Activated T-helper 1 cell treated with anti-CD3 and anti-CD28 coated beads, Interleukin-12 subunit alpha, Interleukin-12 subunit beta, Interleukin-2, Interleukin-4 antibody, amounts not matched to agents 30 ng/mL and 10 ng/mL and 1 ng/mL, durations not matched to agents 14 hours and 24 hours and 36 hours (primary cell): ENCODE measurements at places on chromosomes 4 and X. TPM values are rescaled to one million over a fixed set of nuclear protein-coding genes. Genes with fewer than 3 reads are reported as not detected.

BBS7 gene
- total RNA-seq: 16.9 and 20.2 TPM in 2 replicates

TCEAL5 gene
- not detected in 2 replicates for total RNA-seq

SLC49A3 gene
- 0.81 and 0.88 TPM in 2 replicates for total RNA-seq

AMBN gene
- not detected in 2 replicates for total RNA-seq

PPEF1 gene
- not detected in 2 replicates for total RNA-seq

KLF8 gene
- 6.3 and 6.7 TPM in 2 replicates for total RNA-seq

DNA sequence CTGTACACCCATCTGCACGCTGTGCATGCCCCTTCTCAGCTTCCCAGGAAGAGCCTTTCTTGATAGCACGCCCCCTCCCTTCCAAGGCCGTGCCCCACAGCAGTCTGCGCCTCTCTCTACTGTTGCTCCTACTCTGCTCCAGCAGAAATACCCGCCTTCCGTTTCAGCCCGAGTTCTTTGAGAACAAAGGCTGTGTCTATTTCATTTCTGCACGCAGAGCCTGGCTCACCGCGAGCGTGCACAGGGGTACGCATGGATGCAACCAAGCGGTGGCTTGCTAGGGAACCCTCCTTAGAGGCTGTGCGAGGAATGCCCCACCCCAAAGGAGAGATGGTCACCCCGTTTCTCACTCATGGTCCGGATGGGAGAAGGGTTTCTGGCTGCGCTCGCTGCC is 485 bp downstream of the AADAT start:
- DNase-seq: no peak
- H3K4me3 ChIP-seq: peak overlapping the region; percentile 55
- H3K27me3 ChIP-seq: peaks cover 17% of the 10 kb centered on the region
- peaks cover 6% of the 10 kb centered on the region for H3K4me1 ChIP-seq
- no peak overlapping the region for H3K27ac ChIP-seq

DNA sequence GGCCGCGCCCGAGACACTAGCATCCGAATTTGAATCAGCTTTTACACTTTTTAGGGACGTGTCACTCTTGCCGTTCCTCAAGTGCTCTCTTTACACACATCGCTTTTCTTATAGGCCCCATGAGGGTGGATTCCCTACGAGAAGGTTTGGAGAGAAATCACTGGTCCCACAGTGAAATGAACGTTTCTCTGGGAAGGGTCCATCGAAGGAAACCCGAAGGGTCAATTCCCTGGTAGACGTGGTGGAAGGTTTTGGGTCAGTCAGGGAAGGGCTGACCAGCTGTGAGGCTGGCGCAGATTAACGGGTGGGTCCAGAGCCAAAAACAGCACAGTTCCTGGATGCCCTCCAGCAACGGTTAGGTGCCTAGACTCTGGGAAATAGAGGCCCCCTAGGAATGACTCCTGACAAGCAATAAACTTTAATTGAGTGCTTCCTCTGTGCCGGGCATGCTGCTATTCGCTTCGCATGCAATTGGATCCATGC is 35.9 kb downstream of the ETDC start:
- H3K4me1 ChIP-seq: peaks cover 58% of the 10 kb centered on the region
- peak overlapping the region; percentile 82 for H3K4me3 ChIP-seq
- no peaks in the 10 kb centered on the region for H3K27me3 ChIP-seq
- no peak for DNase-seq
- H3K27ac ChIP-seq: peak overlapping the region; percentile 86

DNA sequence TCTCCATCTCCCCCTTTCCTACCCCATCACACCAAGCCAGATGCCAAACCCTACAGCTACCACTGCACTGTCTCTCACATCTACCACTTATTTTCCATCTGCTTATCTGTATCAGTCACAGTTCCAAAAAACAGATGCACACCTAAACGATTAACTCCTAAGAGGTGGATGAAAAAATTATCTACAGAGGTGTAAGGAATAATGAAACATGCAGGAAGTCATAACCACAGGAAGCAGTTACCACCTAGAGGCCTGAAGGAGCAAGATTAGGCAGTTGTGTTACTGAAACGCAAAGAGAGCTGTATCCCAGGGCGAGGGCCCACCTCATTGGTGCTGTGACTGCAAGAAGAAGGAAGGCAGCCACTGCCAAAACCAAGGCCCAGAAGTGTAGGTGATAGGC is 87.8 kb upstream of the FAM241A start:
- H3K27ac ChIP-seq: no peak overlapping the region
- DNase-seq: no peak

DNA sequence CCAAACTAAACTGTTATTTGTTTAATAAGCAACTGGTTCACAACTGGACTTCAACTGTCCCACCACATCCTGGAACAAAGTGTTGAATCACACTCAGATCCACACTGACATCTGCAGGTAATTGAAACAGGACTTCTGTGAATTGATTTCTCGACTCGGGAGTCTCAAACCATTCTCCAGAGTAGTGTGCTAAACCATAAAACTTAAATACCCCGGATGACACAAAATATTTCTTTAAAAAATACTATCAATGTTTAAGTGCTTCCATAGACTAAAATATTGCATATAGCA is 95.4 kb upstream of the PLAC1 start:
- DNase-seq: no peak
- H3K36me3 ChIP-seq: no peaks in the 10 kb centered on the region
- no peak overlapping the region for H3K4me3 ChIP-seq
- H3K4me1 ChIP-seq: no peaks in the 10 kb centered on the region

DNA sequence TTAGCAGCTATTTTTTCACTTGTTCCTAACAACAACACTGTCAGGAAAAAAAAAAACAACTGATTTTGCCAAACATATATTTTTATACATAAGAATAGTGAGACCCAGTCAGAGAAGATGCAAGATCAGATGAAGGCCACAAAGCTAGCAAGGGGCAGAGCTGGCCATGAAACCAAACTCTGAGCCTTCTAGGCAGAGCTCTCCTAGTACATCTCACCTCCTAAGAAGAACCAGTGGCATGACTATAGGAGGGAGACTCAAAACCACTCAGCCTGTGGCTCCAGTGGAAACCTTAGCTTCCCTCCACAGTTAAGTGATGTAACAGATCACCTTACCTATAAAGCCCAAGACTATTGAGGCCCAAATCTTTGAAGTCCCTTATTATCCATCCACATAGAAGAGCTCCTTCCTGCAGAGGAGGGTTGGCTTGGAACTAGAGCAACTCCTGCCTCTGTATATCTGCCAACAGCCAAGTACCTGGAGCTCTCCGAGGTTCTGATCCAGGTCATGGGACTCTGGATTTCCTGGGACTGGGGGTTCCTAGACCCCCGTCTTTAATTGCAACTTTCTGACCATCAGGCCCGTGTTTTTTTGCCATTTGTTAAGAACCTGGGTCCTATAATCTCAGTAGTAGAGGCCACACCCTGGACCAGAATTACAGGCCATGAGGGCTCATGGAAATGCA is 136.5 kb downstream of the SH3KBP1 start:
- H3K4me1 ChIP-seq: peaks cover 88% of the 10 kb centered on the region
- H3K36me3 ChIP-seq: peaks cover 21% of the 10 kb centered on the region
- H3K27me3 ChIP-seq: no peaks in the 10 kb centered on the region
- DNase-seq: no peak
- H3K4me3 ChIP-seq: peak overlapping the region; percentile 37

GRCh38 chr4:166675411-166675810 is 558.9 kb downstream of the SPOCK3 start:
- no peak overlapping the region for H3K4me3 ChIP-seq
- H3K4me1 ChIP-seq: no peaks in the 10 kb centered on the region
- DNase-seq: no peak
- no peaks in the 10 kb centered on the region for H3K36me3 ChIP-seq
- H3K27me3 ChIP-seq: no peaks in the 10 kb centered on the region

- H3K36me3 ChIP-seq: no peaks in the 10 kb centered on the region
- no peak overlapping the region for H3K4me3 ChIP-seq
- H3K27ac ChIP-seq: no peak overlapping the region
- H3K27me3 ChIP-seq: no peaks in the 10 kb centered on the region
- no peak for DNase-seq
These were observed 2464.6 kb downstream of the PCDH7 start for GRCh38 chr4:33184657-33185290.

- H3K27ac ChIP-seq: no peak overlapping the region
- H3K4me3 ChIP-seq: no peak overlapping the region
- no peaks in the 10 kb centered on the region for H3K36me3 ChIP-seq
- H3K27me3 ChIP-seq: no peaks in the 10 kb centered on the region
- DNase-seq: no peak
These were observed 129.9 kb upstream of the BANK1 start for GRCh38 chr4:101660607-101661006.

DNA sequence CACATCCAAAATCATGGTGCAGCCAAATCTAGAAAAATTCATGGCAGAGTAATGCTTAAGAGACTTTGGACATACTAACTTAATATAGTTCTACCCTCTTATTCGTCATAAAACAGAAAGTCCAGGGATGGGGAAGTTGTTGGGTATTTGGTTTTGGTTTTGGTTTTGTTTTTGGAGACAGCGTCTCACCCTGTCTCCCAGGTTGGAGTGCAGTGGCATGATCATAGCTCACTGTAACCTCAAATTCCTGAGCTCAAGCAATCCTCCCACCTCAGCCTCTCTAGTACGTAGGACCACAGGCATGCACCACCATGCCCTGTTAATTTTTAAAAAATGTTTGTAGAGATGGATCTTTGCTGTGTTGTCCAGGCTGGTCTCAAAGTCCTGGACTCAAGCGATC is 271.8 kb upstream of the TENM3 start:
- no peaks in the 10 kb centered on the region for H3K27me3 ChIP-seq
- DNase-seq: no peak
- no peaks in the 10 kb centered on the region for H3K36me3 ChIP-seq
- no peaks in the 10 kb centered on the region for H3K4me1 ChIP-seq

GRCh38 chr4:123972031-123972430 is 575.4 kb downstream of the SPRY1 start:
- H3K4me3 ChIP-seq: no peak overlapping the region
- no peaks in the 10 kb centered on the region for H3K27me3 ChIP-seq
- DNase-seq: no peak
- no peaks in the 10 kb centered on the region for H3K4me1 ChIP-seq

DNA sequence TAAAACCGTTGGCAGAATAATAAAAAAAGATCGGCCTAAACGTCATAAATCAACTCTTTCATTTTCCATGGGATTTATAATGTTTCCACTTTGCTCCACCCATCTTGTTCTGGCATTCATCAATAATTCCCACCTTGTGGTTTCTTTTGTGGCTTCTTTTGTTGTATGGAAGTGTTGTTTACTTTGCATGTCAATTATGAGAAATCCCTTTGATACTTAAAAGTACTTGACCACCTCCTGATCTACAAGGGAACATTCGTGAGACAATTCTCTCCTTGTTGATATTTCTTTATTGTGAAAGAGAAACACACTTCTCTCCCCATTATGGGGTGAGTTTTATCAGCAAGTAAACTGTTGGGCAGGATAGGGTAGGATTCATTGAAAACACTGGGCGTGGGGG is 2.8 kb downstream of the AMELX start:
- H3K4me3 ChIP-seq: no peak overlapping the region
- no peak for DNase-seq
- no peaks in the 10 kb centered on the region for H3K27me3 ChIP-seq
- no peaks in the 10 kb centered on the region for H3K4me1 ChIP-seq
- H3K36me3 ChIP-seq: no peaks in the 10 kb centered on the region
- no peak overlapping the region for H3K27ac ChIP-seq

DNA sequence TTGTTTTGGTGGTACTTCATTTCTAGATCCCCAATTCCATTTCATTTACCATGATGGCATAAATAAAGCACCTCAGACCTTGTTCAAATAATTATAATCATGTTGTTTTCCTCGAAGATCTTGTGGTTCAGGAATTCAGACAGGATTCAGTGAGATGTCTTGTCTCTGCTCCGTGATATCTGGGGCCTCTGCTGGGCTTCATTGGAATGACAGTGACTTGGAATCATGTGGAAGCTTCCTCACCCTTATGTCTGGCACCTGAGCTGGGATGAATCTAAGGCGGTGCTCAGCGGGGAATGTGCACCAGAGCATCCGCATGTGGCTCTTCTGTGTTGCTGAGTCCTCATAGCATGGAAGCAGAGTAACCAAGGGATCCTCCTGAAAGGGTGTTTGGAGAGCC is 132.2 kb downstream of the VEGFC start:
- no peaks in the 10 kb centered on the region for H3K4me1 ChIP-seq
- no peak for DNase-seq
- no peaks in the 10 kb centered on the region for H3K27me3 ChIP-seq
- H3K36me3 ChIP-seq: no peaks in the 10 kb centered on the region

DNA sequence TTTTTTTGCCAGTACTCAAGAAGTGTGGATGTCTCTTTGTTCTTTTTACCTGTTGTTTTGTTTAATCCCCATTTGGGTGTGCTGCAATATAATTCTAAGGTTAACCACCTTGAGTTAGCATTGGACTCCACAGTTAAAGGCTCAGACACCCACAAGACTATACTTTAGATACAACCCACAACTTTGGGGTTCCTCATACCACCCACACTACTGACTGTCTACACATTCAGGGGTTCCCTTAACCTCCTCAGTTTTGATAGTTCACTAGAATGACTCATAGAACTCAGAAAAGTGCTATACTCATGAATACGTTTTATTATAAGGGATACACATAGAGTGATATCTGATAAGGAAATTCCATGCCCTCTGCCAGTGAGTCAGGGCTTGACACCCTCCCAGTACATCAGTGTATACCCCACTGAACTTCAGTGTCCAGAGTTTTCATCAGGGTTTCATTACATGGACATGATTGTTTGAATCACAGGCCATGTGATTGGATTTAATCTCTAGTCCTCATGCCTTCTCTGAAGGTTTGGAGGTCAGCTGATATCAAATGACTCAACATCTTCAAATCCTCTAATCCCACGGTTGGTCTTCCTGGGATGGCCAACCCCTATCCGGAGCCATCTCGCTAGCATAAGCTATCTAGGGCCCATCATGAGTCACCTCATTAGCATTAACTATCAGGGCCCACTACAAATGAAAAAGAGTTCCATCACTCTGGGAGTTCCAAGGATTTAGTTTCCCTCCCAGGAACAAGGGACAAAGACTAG is 357.7 kb upstream of the EMCN start:
- DNase-seq: no peak
- H3K36me3 ChIP-seq: no peaks in the 10 kb centered on the region
- H3K27me3 ChIP-seq: peaks cover 5% of the 10 kb centered on the region
- H3K27ac ChIP-seq: no peak overlapping the region

DNA sequence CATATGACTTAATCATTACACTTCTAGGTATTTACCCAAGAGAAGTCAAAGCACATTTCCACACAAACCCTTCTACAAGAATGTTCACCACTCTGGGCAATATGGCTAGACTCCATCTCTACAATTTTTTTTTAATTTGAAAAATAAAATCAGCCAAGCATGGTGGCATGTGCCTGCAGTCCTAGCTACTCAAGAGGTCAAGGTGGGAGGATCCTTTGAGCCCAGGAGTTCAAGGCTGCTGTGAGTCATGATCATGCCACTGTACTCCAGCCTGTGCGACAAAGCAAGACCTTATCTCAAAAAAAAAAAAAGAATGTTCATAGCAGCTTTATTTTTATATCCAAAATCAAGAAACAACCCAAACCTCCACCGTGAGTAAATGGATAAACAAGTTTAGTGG is 70.3 kb upstream of the MBNL3 start:
- DNase-seq: no peak
- H3K27me3 ChIP-seq: no peaks in the 10 kb centered on the region
- no peaks in the 10 kb centered on the region for H3K4me1 ChIP-seq
- no peak overlapping the region for H3K4me3 ChIP-seq
- no peak overlapping the region for H3K27ac ChIP-seq
- H3K36me3 ChIP-seq: no peaks in the 10 kb centered on the region

- H3K27ac ChIP-seq: no peak overlapping the region
- no peaks in the 10 kb centered on the region for H3K27me3 ChIP-seq
- H3K4me3 ChIP-seq: no peak overlapping the region
- no peak for DNase-seq
- no peaks in the 10 kb centered on the region for H3K4me1 ChIP-seq
These were observed 186.9 kb downstream of the FRMPD4 start for GRCh38 chrX:12325171-12325570.
